ENCODE measurements at places on chromosomes 4 and X. TPM values are rescaled to one million over a fixed set of nuclear protein-coding genes. Genes with fewer than 3 reads are reported as not detected.

Gene PPEF2
- not detected for total RNA-seq

Gene USP17L15
- total RNA-seq: not detected

Gene SLBP
- total RNA-seq: 32.3 TPM

Gene GLUD2
- 3.3 TPM for total RNA-seq

Gene SH3D19
- total RNA-seq: 76.5 TPM

Gene UTP3
- total RNA-seq: 17.5 TPM

Gene SLC4A4
- total RNA-seq: 11.7 TPM

Gene GPAT3
- 13.8 TPM for total RNA-seq

Gene PRKG2
- 2.1 TPM for total RNA-seq

Gene PROM1
- 30.5 TPM for total RNA-seq

Gene SMS
- total RNA-seq: 69.6 TPM

Gene GLRB
- total RNA-seq: 8.9 TPM

Gene UTP14A
- 11.0 TPM for total RNA-seq

Gene TTC29
- total RNA-seq: 0.37 TPM

Gene JCHAIN
- total RNA-seq: 4.5 TPM

Gene TLR3
- 20.4 TPM for total RNA-seq
